ENCODE measurements at places on chromosomes 6 and 20.
A peak's percentile ranks its signal among the peaks of the same experiment; 100 is the strongest.

DNA sequence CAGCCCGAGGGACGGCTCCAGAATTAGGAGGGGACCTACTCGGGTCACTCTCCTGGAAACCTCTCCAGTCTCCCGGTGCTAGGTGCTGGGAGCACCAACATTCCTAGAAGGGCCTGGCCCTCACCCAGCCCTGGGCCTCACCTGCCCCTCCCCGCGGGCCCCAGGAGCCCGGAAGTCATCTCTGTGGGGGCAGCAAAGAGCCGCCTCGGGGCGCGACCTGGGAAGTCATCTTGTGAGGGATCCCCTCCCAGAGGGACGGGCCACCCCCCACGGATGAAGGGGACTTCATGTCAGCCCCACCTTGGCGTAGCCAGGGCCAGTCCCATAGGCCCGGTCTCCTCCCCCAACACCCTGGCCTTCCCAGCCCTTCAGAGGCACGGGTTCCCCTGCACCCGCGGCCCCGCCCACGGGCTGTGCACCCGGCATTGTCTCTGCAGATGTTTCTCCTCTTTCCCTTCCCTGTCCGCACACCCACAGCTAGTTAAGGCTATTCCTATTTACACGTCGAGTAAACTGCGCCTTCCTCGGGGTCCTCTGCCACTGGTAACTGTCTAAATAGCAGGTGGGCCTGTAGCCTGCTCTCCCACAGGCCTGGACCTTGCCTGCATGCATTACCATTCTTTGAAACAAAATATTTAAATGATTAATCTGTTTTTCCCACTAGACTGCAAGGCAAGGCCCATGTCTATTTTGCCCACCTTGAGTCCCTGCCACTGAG, 896 bp upstream of the RNASET2 start:
- DNase-seq = peak; percentile 29

DNA sequence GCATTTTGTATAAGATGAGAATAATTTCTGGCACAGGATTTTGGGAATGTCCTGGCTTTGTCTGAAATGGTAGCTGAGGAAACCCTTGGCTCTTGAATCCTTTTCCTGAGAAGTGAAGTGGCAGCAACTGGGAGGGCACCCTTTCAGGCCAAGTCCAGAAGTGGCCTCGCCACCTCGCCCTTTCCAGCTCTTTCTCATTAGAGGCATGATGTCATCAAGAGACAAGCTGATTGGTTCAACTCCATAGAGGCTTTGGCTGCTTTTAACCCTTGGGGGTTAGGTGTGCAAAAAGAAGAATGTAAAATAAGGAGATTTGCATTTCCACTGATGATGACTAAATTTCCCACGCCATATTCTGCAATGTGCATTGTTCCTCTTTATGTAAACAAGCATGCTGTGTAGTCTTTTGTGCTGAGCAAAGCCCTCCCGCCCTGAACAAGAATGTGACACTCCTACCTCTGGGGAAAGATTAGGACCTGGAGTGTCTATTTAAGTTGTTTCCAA, 116.5 kb downstream of the TCP11 start:
- DNase-seq = no peak

DNA sequence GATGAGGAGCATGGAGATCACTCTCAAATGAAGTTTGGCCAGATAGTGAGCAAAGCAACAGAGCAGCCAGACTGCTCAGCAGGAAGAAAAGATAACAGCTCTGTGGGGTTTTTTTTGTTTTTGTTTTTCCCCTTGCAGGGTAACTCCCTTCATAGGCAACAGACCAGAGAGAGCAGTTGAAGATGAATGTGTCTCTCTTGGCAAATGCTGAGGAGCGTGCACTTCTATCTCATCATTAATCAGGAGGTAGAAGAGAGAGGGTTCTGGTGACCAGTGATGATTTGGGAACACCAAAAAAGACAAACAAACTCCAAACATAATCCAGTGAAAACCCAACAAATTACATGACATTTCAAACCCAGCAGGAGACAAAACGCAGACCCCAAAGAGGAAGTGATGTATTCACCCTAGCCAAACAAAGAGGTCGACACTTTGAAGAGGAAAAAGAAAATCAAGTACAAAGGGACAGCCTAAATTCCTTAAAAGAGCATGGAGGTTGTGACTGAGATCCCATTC, 66.2 kb upstream of the RREB1 start:
- no peak for DNase-seq

DNA sequence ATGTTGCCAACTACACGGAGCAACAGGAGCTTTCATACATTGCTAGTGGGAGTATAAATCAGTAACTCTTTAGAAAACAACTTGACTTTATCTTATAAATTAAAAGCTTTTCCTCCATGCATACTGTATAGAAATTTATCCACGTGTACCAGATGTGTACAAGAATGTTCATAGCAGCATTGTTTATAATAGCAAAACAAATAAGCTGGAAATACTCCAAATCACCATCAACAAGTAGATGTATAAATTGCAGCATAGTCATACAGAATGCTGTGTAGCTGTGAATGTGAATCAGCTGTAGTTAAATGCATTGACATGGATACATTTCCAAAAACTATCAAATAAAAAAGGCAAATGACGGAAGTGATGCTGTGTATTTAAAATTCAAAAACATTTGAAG, 6.0 kb downstream of the PSMF1 start:
- DNase-seq = no peak

DNA sequence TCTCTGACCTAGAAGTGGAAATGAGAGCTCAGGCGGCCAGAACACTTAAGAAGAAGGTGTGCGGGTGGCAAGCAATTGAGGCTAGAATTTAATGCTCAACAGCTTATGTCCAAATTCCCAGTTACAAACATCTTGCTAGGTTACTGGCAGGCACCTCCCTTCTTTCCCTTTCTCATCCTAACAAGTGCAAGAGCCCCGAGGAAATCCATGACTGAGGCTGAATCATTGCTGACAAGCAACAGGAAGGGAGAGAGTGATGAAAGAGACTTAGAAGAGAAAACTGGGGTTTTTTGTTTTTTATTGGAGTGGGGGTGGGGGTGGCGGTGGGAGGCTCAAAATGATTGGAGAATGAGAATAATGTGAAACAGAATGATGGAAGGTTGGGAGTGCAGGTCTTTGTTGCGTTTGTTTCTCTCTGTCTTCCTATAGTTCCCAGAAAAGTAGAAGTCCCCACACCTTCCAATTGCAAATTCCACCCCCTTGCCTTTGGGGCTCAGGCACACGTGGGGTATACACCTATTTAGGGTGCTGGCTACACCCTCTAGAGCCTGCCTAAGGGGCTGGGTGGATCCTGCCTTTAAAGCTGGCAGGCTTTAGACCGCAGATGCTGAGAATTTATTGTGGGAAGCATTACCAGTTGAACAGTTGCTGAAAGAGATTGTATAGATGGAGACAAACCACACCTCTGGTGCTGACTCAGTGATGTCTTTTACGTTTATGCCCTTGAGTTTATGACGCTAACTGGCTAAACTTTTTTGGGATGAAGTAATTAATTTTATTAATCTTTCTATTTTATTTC, 1.4 kb downstream of the FAM83B start:
- no peak for DNase-seq

DNA sequence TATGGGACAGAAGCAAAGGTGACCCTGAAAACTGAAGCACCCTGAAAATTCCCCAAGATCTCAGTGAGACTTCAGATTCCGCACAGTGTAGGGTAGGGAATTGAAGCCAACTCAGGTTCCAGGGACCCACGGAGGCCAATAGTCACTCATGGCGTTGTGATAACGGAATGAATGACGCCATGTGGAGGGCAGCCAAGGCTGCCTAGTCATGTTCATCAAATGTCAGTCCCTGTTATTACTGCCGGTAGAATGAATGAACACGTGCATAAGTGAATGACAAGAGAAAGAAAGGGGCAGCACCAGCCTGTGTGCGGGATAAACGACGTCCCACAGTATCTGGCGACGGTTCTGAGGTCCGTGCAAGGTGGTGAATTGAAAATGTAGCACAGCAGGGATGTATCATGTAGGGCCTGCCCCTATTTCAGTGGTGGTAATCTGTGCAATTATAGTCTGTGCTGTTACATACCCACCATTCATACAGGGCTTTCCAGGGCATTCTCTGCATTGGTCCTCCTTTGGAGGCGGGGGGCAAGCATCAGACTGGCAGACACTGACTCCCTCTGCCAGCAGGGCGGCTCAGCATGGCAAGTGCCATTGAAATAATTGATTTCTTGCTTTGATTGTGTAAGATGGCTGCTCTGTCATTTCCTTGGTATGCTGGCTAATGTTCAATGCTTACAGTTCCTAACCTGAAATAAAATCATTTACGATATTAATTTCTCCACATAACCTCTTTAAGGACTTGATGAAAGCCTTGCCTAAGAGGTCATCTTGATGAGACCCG, 386.9 kb downstream of the CDH4 start:
- DNase-seq = no peak

DNA sequence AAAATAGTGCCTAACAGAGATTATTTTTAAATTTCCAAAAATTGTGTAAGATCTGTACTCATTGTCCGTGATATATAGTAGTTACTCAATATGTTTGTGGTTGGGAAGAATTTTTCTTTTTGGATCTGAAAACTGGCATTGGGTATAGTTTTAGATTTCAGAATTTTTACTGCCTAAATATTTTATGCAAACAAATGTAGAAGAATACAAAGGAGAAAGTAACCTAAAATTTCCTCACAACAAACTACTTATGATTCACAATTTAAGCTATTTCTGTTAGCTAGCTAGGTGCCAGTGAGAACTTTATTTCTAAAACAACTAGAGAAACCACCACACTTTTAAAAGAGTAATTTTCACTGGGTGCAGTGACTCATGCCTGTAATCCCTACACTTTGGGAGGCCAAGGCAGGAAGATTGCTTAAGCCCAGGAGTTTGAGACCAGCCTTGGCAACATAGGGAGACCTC, 38.8 kb downstream of the SESN1 start:
- DNase-seq = no peak

Data from stimulated activated CD8-positive, alpha-beta memory T cell treated with anti-CD3 and anti-CD28 coated beads, Interleukin-2, amount 100 ng/mL, for 48 hours (primary cell).